ENCODE measurements at places on chromosomes 5 and 9.

DNA sequence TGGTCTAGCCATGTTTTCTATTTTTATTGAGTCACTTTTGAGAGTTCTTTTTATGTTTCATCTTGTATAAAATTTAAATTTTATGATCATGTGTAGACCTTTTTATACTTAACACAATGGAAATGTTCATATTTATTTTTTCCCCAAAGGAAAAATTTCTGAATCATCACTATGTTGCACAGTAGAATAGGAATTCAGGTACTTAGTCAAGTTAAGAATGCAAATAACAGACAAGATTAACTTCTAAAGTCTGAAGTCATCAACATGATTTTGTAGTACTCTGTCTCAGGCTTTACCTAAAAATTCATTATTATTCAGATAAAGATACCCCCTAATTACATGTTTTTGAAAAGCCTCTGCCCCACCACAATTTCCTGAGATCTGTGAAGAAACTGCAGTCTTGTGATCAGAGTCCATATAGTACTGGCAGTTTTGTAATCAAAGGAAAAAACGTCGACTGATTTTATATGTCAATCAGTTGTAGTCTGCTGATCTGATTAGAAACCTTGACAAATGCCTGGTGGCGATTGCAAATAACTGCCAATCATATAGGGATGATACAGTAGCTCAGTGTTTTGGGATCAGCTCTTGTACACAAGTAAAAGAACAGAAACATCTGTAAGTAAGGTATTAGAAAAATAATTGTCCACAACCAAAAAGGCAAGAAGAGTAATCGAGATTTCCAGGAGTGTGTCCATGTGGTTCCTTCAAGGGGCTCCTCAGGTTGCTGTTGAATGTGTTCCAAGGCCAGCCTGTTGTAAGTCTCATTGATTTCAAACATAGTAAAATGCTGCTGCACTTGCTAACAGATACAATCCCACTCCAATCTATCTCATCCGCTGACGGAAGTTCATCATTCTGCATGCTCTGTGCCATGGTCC, 352.4 kb downstream of the ARRDC3 start:
- no peak for DNase-seq

GRCh38 chr9:108130905-108131304, 641.3 kb upstream of the KLF4 start:
- no peak for DNase-seq

DNA sequence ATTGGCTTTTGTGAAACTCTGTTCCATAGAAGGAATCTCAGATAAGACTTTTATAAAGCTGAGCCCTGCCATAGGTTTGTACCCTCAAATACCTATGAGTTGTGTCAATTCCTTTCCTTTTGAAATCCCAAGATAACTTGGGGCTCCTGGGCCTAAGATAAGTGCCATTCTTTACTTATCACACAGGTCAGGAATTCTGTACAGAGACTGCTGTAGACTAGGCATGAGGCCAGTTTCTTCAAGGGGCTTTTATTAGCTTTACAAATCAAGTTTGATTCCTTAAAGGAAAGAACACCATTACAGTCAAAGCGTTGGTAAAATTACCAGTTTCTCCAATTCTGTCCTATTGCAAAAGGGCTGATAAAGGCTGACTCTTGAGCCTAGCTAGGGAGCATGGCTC, 39.2 kb downstream of the SHC3 start:
- DNase-seq = no peak

DNA sequence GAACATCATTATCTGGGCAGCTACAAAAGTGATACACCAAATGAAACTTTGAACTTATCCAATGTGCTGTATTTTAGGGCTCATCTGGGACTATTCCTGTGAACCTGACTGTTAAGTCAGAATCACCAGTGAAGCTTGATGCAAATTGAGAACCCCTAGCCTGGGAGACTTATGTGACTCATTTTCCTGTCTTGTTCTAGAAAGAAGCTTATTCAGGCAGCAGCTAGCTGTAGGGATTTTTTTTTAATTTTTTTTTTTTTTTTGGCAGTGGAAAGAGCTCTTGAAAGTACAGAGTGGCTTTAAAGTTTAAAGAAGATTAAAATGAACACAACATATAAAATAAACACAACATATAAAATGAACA, 81.1 kb upstream of the TNFAIP8 start:
- no peak for DNase-seq

GRCh38 chr9:106613250-106613737, 249.7 kb upstream of the ZNF462 start:
- no peak for DNase-seq

GRCh38 chr5:68562308-68562707, 346.8 kb downstream of the PIK3R1 start:
- no peak for DNase-seq

DNA sequence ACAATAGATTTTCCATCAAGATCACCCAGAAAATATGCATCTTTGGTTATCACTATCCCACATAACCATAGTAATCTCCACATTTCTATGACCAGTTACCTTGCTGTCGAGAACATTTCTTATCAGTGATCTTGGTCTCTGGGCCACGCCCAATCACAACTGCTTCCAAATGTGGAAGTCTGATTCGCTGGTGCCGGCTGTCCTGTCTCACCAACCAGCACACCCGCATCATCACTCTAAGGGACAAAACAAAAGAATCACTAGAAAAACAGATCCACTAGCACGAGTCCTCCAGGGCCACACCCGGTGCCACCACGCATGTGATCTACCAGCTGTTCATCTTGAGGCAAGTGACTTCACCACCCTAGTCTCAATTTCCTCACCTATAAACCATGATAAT, 11.8 kb downstream of the APTX start:
- no peak for DNase-seq

DNA sequence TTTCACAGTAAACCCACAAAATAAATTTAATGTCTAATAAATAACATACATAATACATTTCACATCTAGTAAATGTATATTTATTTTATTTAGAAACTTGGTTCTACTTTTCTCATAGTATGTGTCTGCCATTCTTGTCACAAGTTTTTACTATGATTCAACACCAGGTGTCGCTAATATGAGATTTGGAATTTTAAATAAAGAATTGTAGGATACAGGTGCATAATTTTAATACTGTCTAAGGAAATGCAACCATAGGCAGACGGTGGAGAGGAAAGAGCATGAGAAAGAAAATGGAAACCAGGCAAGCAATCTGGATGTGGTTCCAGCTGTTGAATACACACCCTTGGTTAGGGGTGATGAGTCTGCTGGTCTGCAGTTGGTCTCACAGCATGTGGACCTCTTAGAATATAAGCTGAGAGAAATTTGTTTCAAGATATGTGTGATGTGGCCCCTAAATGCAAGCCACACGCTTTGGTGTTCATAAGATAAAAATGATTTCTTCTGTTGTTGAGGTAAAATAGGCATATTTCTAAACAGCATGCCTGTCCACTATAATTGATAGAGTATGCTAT, 114.7 kb upstream of the TXNDC8 start:
- DNase-seq = no peak

DNA sequence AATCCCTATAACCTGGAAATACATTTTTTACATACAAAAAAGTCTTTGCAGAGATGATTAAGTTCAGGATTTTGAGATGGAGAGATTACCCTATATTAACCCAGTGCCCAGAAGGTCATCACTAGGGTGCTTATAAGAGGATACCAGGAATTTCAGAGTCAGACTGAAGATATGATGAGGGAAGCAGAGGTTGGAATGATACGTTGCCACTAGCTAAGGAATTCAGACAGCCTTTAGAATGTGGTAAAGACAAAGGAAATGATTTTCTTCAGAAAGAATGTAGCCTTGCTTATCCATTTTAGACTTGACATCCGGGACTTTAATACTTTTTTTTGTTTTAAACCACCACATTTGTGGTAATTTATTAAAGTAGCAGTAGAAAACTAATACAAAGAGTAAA, 2176.8 kb upstream of the C9orf72 start:
- no peak for DNase-seq

- DNase-seq = no peak
Observed at GRCh38 chr9:127838375-127839078, 15.9 kb downstream of the ENG start.

DNA sequence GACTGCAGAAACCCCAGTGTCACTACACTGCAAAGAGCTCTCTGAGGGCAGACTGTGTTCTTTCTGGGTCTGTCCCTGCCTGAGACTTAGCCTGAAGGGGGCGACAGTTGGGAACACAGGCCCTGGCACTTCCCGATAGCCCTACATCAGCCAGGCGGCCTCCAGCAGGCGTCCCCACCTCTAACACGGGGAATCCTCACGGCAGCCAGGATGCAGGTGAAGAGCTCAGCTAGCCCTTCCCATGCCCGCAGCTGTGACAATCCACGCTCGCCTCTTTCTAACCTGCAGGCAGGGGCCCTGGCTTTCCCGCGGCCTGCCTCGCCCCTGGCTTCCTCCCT, 5.9 kb downstream of the MED22 start:
- no peak for DNase-seq

- DNase-seq = no peak
Observed at GRCh38 chr9:74742191-74742790, 145.4 kb downstream of the TRPM6 start.

DNA sequence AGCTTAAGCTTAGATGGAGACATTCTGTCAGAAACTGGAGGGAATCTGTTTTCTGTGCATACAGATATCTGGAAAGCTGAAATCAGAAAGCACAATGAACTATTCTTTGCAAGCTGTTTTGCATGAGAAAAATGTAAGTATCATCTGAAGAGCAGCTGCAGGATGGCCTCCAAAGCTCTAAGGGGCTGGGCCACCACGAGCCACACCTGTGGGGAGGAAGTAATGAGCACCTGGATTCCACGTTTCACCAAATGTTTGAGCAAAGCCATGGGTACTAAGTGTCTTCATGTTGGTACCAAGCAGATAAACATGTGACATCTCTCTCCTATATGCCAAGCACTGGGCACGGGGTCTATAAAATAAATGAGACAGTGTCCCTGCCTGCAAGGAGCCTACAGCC, 199.3 kb downstream of the TTLL11 start:
- no peak for DNase-seq

DNA sequence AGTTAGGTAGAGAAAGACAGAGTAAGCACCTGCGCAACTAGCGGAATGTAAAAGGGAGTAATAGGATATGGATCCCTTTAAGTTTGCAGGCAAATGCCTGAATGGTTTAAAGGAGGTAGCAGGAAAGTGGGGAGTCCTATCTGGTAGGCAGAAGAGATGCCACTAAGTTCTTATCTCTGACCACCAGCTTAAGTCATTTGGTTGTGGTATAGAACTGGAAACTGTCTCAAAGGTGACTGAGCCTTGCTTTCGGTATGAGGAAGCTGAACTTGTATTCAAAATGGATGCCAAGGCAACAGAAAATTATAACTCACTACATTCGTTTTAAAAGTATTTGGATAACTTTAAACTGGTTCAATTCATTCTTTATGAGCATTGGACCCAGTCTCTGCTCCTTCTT, 475.6 kb downstream of the DMRTA1 start:
- DNase-seq = no peak

DNA sequence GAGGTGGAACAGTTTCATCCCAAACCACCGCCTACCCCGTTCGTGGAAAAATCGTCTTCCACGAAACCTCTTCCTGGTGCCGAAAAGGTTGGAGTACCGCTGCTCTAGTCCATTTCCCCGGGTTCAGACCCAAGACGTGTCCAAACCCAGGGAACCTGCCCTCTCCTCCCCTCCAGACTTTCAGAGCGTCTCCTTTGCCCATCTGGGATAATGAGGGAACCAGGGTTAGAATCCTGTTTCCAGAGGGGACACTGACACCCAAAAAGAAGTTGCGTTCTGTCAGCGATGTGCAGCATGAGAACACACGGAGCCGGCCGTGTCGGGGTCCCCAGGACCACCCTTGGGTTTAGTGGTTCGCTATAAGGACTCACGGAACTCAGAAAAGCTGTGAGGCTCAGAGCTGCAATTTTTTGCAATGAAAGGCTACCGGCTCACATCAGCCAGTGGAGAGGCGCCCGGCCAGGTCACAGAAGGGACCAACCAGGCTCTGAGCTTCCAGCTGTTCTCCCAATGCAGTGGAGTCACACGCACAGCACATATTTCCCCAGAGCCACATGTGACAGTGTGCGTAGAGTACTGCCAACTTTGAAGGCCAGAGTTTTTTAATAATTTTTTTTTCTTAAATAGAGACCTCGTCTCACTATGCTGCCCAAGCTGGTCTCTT, 19.4 kb downstream of the LAMC3 start:
- DNase-seq = no peak

DNA sequence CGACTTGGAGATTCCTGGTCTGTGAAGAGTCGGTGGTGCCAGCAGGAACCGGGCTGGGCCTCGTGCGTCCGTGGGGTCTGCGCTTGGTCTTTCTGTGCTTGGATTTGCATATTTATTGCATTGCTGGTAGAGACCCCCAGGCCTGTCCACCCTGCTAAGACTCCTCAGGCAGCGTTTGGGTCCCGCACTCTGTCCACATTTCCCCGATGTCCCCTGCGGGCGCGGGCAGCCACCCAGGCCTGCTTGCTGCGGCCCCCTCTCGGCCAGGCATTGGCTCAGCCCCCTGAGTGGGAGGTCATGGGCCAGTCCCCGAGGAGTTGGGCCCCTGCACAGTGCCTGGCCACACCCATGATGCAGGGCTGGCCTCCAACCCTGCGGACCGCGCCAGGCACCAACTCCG, 27.4 kb upstream of the CTNND2 start:
- no peak for DNase-seq

GRCh38 chr9:31674264-31674663, 710.2 kb upstream of the ACO1 start:
- no peak for DNase-seq

- no peak for DNase-seq
Observed at GRCh38 chr5:90902170-90902569, 343.6 kb downstream of the ADGRV1 start.

DNA sequence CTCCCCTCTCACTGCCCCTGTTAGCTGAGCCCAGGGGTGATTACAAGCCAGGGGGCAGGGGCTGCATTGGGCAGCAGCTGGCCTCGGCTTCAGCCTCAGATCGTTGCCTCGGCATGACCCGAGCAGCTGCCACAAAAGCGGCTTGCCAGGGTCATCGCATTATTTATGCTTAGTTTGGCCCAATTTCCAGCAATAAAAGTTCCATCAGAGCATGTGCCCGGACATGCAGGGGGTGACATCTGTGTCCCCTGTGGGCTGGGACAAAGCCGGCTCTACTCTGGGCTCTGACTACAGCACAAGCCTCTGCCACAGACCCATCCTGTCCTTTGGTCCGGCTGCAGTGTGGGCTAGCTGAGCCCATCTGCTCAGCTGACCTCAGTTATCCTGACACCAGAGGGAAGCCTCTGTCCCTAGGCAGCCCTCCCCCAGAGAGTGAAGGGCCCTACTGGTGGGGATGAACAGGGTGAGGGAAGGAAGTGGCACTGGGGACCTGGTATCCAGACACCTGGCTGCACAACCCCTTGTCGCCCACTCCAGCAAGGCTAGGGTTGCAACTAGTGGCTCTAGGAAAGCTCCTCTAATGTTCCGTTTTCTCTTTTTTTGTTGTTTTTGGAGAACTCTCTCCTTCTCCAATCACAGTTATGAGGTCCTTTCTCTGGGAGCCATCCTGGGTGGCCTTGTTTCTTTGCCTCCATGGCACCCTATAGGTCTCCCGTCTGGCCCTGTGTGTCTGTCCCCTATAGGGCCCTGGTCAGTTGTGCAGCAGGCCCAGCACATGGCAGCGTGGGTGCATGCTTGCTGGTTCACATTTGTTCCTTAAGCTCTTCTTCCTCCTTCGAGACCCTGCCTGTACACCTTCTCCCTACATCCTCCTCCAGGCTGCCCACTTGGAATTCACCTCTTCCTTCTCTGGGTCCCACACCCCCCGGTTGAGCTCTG, 13.3 kb upstream of the GADD45G start:
- DNase-seq = no peak

All from activated CD4-positive, alpha-beta T cell treated with anti-CD3 and anti-CD28 coated beads, Interleukin-2, amount 50 U/mL, for 24 hours (primary cell).